GM04504 (cell line): ENCODE measurements at places on chromosomes 7 and 10.

DNA sequence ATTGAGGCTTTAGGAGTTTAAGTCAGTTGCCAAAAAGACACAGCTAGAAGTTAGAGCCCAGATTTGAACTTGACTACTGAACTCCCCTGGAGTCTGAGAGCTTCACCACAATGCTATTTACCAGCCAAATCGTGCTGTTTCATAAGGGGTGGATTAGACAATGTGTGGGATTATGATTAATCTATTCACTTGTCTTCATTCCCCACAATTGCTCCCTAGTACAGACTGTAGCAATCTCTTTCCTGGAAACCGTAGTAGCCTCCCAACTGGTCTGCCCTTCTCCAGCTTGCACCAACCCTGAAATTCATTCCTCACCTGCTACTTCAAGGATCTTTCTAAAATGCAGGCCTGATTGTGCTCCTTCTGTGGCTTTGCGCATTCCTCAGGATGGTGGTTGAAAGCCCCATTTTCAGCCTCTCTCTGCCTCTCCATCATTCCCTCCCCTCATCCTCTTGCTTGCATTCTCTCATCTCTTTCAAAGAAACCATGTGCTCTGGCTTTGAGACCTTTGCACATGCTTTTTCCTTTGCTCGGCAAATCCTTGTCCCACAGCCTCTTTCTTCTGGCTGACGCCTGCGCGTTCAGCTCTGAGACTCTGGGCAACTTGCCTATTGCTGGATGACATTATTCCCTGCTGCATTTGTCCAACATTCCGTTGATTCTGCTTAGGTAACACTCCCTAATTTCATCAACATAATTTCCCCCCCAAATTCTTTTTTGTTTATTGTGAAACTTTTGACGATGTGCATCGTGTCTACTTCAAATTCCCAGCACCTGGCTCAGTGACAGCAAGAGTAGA lies 145.1 kb downstream of the ADRA2A start:
- no peak for DNase-seq

DNA sequence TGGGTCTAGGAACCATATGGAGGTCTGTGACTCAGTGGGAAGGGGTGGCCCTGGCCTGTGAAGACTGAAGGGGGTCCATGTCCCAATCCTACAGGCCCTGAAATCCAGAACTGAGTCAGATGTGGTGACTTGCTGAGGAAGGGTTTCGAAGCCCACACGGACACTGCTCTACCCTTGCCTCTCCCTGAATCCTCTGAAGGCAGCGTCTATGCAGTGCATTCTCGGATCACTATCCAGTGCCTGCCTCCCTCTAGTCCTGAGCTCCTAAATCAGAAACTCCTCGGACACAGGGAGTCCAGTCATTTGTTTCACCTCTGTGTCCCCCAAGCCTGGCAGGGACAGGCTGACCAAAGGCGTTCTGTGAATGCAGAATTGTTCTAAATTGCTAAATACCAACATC lies 25.4 kb upstream of the TMEM72 start:
- no peak for DNase-seq

DNA sequence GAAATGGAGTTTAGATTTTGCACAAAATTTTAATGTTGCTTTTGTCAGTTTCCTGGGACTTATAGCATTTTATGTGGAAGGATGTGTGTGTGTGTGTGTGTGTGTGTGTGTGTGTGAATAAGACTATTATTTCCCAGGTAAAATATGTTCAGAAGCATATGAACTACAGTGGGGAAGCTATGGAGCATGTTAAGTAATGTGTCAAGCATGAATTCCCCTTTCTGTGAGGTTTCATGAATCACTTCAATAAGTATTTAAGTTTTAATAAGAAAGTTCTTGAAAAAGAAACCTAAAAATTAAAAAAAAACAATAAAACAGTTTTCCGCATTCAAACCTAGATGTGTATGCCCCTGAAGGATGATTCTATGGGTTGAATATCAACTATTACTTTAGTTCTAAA lies 693 bp downstream of the CREB5 start:
- no peak for DNase-seq

GRCh38 chr10:123408660-123409059 lies 254.5 kb downstream of the BUB3 start:
- DNase-seq: no peak

DNA sequence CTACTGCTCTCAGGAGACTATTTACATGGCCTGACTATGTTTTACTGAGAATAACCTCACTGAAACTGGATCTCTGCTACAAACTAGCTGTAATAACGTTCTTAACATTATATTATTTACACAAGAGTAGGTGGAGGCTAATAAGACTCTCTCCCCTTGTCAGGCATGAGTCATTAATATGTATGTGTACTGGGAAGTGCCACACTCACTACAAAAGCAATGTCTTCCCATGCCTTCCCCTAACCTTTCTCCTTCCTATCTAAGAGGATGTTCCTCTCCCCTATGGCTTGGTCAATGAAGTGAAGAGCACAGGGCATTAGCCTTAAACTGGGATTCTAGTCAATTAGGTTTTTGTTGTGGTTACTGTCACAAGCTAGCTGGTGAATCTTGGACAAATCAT lies 147.9 kb downstream of the DGKB start:
- DNase-seq: no peak

DNA sequence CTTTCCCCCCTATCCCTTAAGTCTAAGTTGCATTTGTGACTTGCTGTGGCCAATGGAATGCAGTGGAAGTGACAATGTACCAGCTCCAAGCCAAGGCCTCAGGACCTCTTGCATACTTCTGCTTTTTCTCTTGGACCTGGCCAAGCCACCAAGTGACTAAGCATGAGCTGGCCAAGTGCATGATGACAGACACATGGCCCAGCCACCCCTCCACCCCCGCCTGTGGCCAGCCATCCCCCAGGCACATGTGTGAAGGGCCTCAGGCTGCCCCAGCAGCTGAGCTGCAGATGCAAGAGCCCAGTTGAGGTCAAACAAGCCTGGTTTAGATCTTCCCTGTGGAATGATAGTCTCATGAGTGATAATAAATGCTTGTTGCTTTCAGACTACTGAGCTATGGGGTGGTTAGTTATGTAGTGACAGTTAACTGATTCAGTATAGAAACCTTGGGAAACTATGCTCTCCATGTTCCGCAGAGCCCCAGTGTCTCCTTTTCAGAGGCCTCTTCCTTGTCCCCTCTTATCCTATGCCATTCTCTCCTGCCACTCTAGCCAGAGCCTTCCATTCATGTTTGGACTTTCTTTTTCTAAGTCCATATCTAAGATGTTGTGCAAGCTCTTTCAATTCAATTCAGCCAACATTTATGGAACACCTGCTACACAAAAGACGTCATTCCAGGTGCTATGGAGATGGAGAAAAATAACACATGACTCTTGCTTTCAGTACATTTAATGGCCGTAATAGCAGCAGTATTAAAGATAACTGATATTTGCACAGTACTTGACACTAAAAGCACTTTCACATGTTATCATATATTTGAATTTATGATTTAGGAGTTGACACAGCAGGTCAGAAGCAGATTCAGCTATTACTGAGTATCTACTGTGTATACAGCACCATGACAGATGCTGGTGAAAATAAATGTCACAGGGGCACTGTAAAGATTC lies 55.5 kb upstream of the LOXL4 start:
- peak; percentile 95 for DNase-seq

- DNase-seq: no peak
These were observed 25.7 kb upstream of the SEC61A2 start for GRCh38 chr10:12103802-12104201.
